ENCODE measurements at places on chromosomes 6 and 20. TPM values are rescaled to one million over a fixed set of nuclear protein-coding genes. Genes with fewer than 3 reads are reported as not detected.

GRCh38 chr6:186340-186965 lies 105.8 kb upstream of the DUSP22 start:
- H3K36me3 ChIP-seq, result no peaks in the 10 kb centered on the region
- no peak overlapping the region for H3K27ac ChIP-seq
- H3K4me3 ChIP-seq, result no peak overlapping the region

DNA sequence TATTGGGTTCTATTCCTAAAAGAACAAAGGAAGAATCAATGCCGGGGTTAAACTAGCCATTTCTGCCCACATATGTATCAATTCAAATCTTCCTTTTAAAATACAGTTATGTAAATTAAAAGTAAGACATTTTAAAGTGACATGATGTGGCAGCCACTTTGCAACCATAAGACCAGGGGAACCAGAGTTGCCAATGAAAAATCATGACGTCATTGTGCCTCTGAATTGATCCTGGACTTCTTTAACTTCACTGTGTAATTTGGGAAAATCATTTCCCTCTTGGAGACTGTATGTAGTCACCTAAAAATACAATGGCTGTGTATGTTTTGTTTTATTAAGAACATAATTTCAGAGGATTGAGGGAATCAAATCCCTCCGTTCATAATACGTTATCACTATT lies 42.2 kb downstream of the SLC13A3 start:
- H3K27me3 ChIP-seq, result no peaks in the 10 kb centered on the region
- H3K4me1 ChIP-seq, result no peaks in the 10 kb centered on the region
- no peak for DNase-seq
- H3K27ac ChIP-seq, result no peak overlapping the region
- H3K36me3 ChIP-seq, result no peaks in the 10 kb centered on the region
- H3K4me3 ChIP-seq, result no peak overlapping the region

DNA sequence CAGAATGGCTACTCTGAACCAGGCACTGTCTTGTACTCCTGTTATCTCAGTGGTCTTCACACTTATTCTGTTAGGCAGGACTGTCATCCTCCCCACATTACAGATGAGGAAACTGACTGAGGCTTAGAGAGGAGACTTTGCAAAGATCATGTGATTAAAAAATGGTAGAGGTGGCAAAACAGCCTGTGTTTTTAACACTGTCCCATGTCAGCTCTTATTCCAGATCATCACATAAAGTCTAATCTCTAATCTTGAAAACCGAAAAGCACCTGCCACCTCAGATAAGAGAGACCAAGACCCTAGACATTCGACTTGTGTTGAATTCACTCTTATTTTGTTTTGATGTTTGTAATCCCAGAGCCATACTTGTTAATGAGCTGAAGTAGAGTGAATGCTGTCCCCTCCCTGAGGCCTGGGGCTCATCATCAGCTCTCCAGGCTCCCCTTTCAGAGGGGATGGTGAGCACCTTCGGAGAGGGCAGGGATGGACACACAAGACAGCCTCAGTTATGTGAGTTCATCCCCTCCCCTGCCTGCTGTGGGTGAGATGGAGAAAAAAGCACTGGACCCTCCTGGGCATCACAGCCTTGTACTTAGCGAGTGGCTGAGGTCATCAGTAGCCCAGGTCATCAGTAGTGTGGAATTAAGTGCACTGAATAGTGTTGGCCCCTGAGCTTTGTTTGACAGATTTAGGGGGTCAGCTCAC lies 30.6 kb downstream of the MTHFD1L start:
- no peaks in the 10 kb centered on the region for H3K27me3 ChIP-seq
- H3K36me3 ChIP-seq, result no peaks in the 10 kb centered on the region
- no peak overlapping the region for H3K4me3 ChIP-seq
- DNase-seq, result no peak

DNA sequence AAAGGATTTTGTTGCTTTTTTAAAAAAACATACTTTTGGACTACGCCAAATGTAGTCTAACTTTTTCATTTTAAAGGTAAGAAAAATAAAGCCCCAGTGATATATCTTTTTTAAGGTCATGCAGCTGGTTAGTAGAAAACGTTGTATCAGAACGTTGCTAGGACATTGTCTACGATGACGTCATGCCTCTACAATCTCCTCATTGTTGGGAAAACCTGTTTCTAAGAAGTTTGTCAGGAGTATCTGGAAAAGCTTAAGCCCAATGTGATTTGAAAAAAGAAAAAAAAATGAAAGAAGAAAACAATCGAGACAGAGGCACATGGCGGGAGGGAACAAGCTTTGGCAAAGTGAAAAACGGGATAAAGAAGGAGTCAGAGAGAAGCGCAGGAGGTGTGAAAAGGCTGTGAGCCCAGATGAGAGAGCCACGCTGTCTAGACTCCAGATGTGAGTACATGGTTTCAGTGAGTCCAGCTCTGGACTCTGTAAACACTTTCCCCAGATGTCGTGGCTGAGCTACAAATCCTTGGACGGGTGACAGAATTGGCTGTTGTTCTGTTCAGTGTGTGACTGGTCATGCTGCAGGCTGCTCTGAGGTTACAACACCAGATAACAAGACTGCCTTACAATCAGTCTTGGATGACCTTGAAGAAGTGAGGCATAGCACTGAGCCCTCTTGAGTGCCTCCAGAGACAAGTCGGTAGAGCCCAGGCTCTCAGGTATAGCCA lies 656.7 kb upstream of the ID4 start:
- no peaks in the 10 kb centered on the region for H3K27me3 ChIP-seq
- peak; percentile 10 for DNase-seq
- no peaks in the 10 kb centered on the region for H3K36me3 ChIP-seq
- H3K4me1 ChIP-seq, result no peaks in the 10 kb centered on the region

DNA sequence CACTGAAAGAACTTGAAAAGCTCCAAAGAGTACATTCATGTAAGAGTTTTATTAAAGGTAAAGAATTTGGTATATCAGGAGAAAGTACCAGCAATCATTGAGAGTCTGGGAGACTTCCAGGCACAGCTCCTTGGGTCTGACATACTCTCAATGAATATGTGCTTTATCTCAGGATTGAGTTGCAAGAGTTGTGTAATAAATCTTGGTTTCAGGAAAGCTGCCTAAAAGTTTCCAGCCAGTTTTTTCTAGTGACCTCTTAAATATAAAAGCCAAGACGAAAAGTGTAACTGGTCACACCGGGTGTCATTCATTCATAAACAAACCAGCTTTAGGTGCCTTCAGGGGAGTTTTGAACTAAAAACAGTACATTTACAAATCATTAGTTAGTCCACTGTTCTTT lies 21.6 kb upstream of the GJA1 start:
- no peak overlapping the region for H3K27ac ChIP-seq
- no peaks in the 10 kb centered on the region for H3K36me3 ChIP-seq
- no peaks in the 10 kb centered on the region for H3K4me1 ChIP-seq
- H3K27me3 ChIP-seq, result no peaks in the 10 kb centered on the region
- no peak overlapping the region for H3K4me3 ChIP-seq

DNA sequence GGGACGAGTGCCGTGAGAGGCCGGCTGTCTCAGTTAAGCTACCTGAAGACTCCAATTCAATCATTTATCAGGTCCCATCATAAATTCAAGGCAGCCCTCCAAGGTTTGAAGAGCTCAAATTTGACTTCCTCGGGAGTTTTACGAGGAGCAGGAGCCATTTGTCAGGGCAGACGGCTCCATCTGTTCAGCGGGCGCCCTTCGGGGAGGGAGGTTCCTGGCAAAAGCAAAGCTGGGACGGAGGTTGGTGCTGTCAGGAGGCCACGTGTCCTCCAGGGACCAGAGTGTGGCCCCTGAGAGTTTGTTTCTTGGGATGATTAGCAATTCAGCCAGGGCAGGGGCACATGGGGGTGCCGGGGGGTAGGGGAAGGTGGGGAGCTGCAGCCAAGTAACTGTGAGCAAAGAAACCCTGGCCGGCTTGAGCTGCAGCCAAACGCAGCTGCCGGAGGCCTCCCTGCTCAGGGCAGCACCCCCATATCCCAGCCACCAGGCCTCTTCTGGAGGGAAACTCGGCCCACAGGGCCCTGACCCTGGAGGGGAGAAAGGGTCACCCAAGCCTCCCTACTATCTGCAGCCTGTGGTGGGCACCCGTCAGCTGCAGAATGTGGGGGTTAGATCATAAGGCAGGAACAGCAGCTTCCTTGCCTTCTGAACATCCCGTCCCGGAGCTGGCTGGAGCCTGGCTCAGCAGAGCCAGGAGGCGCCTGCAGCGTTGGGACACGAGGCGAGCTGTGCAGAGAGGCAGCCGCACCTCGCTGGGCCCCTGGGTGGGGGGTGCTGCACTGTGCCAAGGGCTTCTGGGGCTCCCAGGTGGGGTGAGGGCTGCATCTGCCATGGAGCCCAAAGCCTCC lies 63.6 kb upstream of the GATA5 start:
- H3K4me3 ChIP-seq, result no peak overlapping the region
- H3K27me3 ChIP-seq, result no peaks in the 10 kb centered on the region
- H3K4me1 ChIP-seq, result no peaks in the 10 kb centered on the region
- DNase-seq, result no peak

DNA sequence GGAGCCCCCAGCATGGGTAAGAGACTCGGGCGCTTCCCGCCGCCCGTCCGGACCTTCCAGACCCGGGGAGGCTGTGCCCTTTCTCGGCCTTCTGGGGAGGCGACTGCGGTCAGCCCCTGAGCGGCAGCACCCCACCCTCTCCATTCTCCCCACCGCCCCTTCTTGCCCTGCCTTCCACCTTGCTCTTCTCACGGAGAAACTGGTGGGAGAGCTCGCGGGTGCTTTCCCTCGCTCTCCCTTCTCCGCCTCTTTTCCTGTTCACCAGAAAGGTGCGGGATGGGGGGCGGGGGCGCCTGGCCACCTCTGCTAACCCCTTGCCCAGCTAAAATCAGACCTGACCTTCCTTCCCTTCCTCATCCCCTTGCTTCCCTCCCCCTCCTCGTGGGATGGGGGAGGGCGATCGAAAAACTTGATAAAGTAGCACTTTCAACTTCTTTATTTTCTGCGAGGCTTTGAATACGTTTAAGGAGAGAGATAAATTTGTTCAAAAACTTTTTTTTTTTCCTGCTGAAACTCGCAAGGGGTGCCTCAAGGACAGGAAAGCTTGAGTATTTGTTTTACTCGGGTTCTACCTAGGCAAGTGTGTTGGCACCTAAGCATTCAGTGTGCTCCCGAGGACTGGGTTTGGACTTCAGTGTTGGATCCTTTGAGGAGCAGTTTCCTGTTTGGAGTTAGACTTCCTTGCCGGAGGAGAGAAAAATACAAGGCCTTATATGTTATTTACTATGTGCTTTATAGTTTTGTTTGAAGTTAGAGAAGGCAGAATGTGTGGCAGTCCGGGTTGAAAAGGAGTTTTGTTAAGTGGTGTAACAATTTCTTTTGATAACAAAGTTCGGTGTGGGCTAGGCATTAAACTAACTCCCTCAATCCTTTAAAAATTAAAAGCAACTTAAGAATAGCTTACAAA lies 897 bp downstream of the CD2AP start:
- H3K27me3 ChIP-seq, result no peaks in the 10 kb centered on the region
- H3K4me1 ChIP-seq, result no peaks in the 10 kb centered on the region
- peak overlapping the region; percentile 84 for H3K4me3 ChIP-seq
- no peaks in the 10 kb centered on the region for H3K36me3 ChIP-seq
- peak; percentile 37 for DNase-seq
- H3K27ac ChIP-seq, result peak overlapping the region; percentile 81

GRCh38 chr20:8757146-8757545 lies 311.7 kb upstream of the PLCB4 start:
- H3K27ac ChIP-seq, result no peak overlapping the region
- peaks cover 3% of the 10 kb centered on the region for H3K4me1 ChIP-seq
- no peaks in the 10 kb centered on the region for H3K27me3 ChIP-seq
- peak; percentile 84 for DNase-seq

GRCh38 chr6:141370438-141370837 lies 762.3 kb upstream of the GJE1 start:
- H3K4me3 ChIP-seq, result no peak overlapping the region
- no peaks in the 10 kb centered on the region for H3K27me3 ChIP-seq
- H3K36me3 ChIP-seq, result no peaks in the 10 kb centered on the region
- H3K4me1 ChIP-seq, result no peaks in the 10 kb centered on the region
- DNase-seq, result no peak

- no peaks in the 10 kb centered on the region for H3K4me1 ChIP-seq
- H3K36me3 ChIP-seq, result no peaks in the 10 kb centered on the region
- H3K27ac ChIP-seq, result no peak overlapping the region
- no peak for DNase-seq
- H3K4me3 ChIP-seq, result no peak overlapping the region
Measured at GRCh38 chr20:15415908-15416307, 1078.5 kb upstream of the FLRT3 start.

DNA sequence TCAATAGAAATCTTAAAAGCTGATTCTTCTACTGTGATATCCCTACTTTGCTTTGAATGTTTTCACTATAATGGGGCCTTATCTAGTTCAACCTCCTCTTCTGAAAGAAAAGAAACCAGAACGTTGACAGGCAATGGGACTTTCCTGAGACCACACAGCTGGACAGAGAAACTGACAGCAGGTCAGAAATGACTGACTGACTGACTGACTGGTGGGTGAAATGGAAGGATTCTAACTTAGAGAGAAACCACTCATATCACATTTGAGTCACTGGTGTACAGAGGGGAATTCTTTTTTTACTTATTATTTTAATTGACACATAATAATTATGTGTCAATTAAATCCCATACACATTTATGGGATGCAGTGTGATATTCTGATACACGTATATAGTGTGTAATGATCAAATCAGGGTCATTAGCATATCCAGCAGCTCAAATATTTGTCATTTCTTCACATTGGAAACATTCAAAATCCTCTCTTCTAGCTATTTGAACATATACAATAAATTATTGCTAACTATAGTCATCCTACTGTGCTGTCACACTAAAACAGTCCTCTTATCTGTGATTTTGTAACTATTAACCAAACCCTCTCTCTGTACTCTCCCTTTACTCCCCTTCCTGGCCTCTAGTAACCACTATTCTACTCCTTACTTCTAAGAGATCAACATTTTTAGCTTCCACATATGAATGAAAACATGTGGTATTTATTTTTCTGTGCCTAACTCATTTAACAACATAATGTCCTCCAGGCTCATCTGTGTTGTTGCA lies 64.8 kb upstream of the NRSN1 start:
- H3K4me3 ChIP-seq, result no peak overlapping the region
- H3K36me3 ChIP-seq, result no peaks in the 10 kb centered on the region
- no peaks in the 10 kb centered on the region for H3K4me1 ChIP-seq

GRCh38 chr6:138089325-138089724 lies 17.9 kb downstream of the PERP start:
- H3K36me3 ChIP-seq, result peaks cover 1% of the 10 kb centered on the region
- H3K4me1 ChIP-seq, result peaks cover 8% of the 10 kb centered on the region
- no peak overlapping the region for H3K4me3 ChIP-seq

GRCh38 chr6:129342243-129342642 lies 367.7 kb downstream of the ARHGAP18 start:
- no peak overlapping the region for H3K27ac ChIP-seq
- no peaks in the 10 kb centered on the region for H3K4me1 ChIP-seq
- H3K27me3 ChIP-seq, result no peaks in the 10 kb centered on the region
- no peaks in the 10 kb centered on the region for H3K36me3 ChIP-seq
- DNase-seq, result peak; percentile 93

GRCh38 chr20:19976595-19977372 lies 40.4 kb upstream of the NAA20 start:
- H3K27ac ChIP-seq, result peak overlapping the region; percentile 86
- H3K36me3 ChIP-seq, result no peaks in the 10 kb centered on the region
- H3K27me3 ChIP-seq, result no peaks in the 10 kb centered on the region
- peaks cover 10% of the 10 kb centered on the region for H3K4me1 ChIP-seq

HLA-DMA gene
- total RNA-seq, result 12.1 TPM

DEFB119 gene
- total RNA-seq, result not detected

MAS1 gene
- not detected for total RNA-seq

ECHDC1 gene
- total RNA-seq, result 47.0 TPM

GPLD1 gene
- under 0.01 TPM for total RNA-seq

PNPLA1 gene
- total RNA-seq, result not detected

CST2 gene
- total RNA-seq, result not detected

GMEB2 gene
- total RNA-seq, result 10.9 TPM

TFEB gene
- total RNA-seq, result 5.6 TPM

TGM3 gene
- not detected for total RNA-seq

Measured in fibroblast of lung (primary cell).